ENCODE measurements at places on chromosomes 3 and 15. TPM values are rescaled to one million over a fixed set of nuclear protein-coding genes. Genes with fewer than 3 reads are reported as not detected.

Gene CLDN16
- not detected for total RNA-seq

Gene IGSF11
- 0.44 TPM for total RNA-seq

Gene LRRC2
- under 0.01 TPM for total RNA-seq

Gene NANOGP8
- 0.15 TPM for total RNA-seq

Gene DUOXA2
- not detected for total RNA-seq

Gene TERC
- 254 TPM for total RNA-seq

Gene IMPG2
- total RNA-seq, result 0.33 TPM

Gene SEMA6D
- total RNA-seq, result 6.6 TPM

Gene GATA2
- 2.6 TPM for total RNA-seq

Gene GOLGA8J
- not detected for total RNA-seq

Gene ACOX2
- total RNA-seq, result 26.5 TPM

Gene MLF1
- 11.9 TPM for total RNA-seq

Gene SCG3
- total RNA-seq, result not detected

Gene NMNAT3
- 0.83 TPM for total RNA-seq

Gene ST8SIA2
- total RNA-seq, result not detected

Gene PPM1M
- 47.1 TPM for total RNA-seq

Gene ZKSCAN7
- 9.0 TPM for total RNA-seq
